Ecto neural progenitor cell (in vitro differentiated cells): ENCODE measurements at places on chromosomes 16 and 17.

- no peak for DNase-seq
These were observed 317.7 kb upstream of the TBX2 start for GRCh38 chr17:61081959-61082358.

DNA sequence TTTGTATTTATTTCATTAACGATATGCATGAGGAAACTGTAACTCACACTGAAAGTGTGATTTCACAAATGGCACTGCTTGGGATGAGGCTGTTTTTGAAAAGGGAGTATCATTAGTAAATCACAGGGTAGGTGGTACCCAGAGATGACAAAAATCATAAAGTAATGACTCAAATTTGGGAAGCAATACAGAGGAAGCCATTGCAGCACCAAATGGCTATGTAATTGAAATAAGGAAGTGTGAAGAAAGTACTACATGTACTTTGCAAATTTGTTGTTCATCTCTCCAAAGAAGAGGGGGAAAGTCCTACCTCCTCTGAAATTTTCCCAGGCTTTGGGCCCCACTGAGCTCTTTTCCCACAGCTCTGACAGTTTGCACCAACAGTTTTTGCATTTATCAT, 12.3 kb upstream of the ABCC12 start:
- DNase-seq, result no peak

- peak; percentile 67 for DNase-seq
These were observed 209.9 kb downstream of the PRKCB start for GRCh38 chr16:24045641-24046040.

GRCh38 chr16:56269281-56269680, 78.0 kb downstream of the GNAO1 start:
- DNase-seq, result no peak

DNA sequence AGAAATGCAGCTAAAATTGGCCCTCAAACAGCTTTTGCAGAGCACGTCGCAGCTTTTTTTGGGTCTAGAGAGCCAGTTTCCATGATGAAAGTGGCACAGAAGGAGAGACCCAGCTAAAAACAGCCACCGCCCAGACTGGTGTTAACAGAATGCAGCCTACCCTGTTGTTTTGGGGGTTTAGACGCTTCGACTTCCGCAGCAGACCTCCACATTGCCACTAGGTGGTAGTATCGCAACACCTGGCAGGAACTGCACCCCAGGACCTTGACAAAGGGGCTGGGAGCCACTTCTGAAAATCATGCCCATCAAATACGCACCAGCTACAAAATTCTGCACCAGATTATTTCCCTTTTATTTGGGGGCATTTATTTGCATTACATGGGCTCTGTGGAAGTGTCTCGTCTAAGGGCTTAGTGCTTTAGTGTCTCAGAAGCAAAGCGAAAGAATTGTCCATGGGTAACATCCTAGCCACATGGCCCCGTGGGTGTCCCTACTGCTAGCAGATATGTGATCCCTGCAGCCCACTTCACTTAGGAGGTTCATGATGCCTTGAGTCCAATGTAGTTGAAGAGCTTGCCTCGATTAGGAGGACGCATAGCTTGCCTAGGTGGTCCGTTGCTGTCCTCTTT, 167.1 kb downstream of the HAPSTR1 start:
- DNase-seq, result peak; percentile 64

DNA sequence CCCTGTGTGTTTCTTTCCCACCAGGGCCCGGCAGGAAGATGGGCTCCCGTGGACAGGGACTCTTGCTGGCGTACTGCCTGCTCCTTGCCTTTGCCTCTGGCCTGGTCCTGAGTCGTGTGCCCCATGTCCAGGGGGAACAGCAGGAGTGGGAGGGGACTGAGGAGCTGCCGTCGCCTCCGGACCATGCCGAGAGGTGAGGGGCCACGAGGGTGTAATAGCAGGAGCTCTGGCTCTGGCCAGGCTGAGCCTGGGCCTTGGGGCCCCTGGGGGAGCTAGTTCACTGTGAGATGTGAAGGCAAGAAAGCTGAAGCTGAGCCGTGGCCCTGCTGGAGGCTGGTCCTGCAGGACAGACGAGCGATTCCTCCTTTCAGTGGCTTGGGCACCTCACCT, 20.0 kb downstream of the C1QTNF1 start:
- no peak for DNase-seq

- peak; percentile 50 for DNase-seq
These were observed 24.0 kb downstream of the PCTP start for GRCh38 chr17:55774846-55775271.

DNA sequence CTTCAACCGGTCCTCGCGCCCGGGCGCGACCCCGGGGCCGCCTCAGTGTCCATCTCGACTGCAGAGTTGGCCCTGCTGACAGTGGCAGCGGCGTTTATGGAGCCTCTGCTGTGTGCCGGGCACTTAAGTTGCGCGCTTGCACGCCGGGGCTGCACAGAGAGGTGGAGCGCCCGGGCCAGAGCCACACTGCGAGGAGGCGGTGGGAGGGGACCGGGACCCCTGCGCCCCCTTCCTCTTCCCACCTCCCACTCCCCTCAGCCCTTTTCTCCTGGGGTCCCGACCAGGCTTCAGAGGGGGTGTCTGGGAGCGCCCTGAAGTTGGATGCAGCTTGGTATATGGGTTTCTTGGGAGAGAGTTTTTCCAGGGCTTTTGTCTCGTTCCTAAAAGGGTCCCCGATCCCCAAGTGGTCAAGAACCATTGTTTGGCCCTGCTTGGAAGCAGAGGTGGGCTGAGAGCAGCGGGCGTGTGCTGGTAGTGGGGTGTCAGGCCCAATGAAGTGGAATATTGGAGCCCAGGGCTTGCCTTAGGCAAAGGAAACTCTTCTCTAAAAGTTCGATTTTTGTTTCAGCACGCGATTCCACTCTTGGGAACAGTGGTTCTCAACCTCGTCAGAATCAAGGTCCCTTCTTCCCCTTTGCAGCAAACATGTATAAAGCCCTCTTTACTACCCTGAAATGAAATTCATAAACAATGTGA, 605 bp downstream of the MRTFB start:
- no peak for DNase-seq

GRCh38 chr17:38660097-38661025, 14.4 kb downstream of the EPOP start:
- no peak for DNase-seq

GRCh38 chr16:89602952-89603590, 10.4 kb upstream of the DPEP1 start:
- DNase-seq, result no peak

DNA sequence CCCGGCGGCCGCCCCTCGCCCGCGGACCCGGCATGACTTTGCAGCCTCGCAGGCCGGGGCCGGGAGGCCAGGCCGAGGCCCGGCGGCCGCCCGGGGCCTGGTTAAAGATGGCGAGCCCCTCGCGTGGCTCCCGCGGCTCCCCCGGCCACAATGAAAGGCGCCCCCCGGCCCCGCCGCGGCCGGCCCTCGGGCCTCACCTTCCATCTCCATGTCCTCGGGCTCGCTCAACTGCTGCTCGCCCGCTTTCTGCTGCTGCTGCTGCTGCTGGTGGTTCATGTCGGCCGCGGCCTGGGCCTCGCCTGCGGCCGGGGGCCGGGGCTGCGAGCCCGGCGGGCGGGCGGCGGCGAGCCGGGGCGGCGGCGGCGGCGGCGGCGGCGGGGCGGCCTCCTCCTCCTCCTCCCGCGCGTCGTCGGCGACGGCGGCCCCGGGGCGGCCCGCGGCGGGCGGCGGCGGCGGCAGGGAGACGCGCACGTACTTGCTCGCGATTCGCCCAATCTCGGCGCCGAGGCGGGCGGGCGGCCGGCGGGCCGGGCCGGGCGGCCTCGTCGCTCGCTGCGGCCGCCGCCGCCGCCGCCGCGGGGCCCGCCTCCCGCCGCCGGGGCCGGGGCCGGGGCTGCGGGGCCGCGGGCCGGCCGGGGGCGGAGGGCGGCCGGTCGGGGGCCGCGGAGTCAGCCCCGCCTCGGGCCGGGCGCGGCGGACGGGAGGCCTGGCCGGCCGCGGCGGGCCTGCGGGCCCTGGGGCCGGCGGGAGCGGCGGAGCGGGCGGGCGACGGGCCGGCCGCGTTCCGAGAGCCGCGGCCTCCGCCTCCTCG, 491 bp downstream of the USP7 start:
- no peak for DNase-seq

DNA sequence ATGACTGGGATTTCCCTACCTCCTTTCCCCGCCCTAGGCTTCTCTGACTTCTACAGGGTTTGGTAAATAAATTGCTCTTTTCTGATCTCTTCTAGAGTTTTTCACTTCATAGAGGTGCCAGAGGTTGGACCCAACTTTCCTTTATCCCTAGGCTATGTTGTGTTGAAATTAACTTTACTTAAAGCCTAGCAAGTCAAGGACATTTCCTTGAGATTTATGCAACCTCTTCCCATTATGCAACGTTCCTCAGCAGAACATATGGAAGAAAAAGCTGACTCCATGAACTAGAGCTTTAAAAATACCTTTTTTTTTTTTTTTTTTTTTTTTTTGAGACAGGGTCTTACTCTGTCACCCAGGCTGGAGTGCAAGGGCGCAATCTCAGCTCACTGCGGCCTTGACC, 15.5 kb downstream of the MPO start:
- no peak for DNase-seq

DNA sequence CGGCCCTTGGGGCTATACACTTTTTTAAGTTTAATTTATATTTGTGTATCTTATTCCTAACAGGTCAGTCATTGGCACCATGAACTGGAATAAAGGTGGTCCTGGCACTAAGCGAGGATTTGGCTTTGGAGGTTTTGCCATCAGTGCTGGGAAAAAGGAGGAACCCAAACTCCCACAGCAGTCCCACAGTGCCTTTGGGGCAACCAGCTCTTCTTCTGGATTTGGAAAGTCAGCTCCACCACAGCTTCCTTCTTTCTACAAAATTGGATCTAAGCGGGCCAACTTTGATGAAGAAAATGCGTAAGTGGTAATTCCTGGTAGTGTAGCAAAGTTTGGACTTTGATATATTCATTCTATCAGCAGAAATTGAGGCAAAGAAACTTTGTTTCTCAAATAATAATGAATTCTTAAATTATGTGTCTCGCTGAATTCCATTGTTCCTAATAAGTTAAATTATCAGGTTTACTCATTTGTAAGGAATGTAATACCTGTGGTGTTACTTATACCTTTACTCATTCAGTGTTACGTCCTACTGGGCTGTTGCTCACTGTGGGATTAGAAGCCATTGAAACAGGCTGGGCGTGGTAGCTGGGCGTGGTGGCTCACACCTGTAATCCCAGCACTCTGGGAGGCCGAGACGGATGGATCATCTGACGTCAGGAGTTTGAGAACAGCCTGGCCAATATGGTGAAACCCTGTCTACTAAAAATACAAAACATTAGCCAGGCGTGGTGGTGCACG, 13.2 kb downstream of the DDX42 start:
- no peak for DNase-seq

- DNase-seq, result peak; percentile 49
These were observed 4.4 kb downstream of the WFIKKN2 start for GRCh38 chr17:50839591-50840310.

DNA sequence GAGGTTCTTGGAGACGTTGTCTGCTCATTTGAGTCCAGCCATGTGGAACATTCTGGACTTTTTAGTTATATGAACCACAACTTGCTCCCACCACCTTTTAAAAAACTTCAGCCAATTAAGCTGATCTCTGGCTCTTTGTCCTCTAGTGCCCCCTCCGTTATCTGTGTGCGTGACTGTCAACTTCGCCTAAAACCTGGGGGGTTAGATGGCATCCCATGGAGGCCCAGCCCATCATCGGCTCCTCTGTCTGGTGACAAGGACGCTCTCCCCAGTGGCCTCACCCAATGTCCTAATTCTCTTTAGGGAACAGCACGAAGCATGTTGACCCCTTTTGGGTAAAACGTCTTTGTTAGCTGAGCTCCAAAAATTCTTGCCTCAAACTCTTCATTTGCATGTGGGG, 341.0 kb upstream of the TNRC6C start:
- no peak for DNase-seq

- DNase-seq, result peak; percentile 67
These were observed at the start of gene NPTX1 for GRCh38 chr17:80475910-80476876. Gene NPTX1, minus strand, starts transcription at chr17:80476607. Its CDS starts 161 bp downstream, at chr17:80476446.

- no peak for DNase-seq
These were observed 2.1 kb downstream of the KRT33B start for GRCh38 chr17:41367426-41368075.

DNA sequence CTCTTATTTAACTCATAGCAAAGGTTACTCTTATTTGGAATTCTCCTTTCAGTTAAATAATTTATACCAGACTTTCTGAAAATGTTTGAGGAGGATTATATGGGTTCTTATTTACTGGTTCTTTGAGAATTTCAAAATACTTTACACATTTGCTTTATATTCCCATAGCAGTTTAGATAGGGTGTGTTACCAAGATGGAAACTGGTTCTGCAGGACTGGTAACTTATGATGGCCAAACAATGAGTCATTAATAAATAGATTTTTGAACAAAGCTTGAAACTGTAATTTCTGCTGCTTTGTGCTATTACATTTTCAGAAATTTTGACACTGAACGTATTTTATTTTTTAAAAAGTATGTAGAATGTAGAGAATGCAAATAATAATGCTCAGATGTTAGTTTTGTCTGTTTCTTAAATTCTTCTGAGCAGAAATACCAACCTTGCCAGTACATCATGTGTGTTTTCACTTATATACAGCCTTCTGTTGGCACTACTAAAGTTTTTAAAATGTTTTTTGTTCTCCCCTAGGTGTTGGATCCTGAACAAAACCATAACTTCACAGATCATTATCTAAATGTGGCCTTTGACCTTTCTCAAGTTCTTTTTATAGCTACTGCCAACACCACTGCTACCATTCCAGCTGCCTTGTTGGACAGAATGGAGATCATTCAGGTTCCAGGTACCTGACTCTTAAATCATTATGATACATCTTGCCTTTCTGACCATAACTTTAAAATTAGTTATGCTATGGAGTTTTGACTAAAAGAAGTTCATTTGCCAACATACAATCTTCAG, 48.3 kb upstream of the ABCC11 start:
- DNase-seq, result no peak

DNA sequence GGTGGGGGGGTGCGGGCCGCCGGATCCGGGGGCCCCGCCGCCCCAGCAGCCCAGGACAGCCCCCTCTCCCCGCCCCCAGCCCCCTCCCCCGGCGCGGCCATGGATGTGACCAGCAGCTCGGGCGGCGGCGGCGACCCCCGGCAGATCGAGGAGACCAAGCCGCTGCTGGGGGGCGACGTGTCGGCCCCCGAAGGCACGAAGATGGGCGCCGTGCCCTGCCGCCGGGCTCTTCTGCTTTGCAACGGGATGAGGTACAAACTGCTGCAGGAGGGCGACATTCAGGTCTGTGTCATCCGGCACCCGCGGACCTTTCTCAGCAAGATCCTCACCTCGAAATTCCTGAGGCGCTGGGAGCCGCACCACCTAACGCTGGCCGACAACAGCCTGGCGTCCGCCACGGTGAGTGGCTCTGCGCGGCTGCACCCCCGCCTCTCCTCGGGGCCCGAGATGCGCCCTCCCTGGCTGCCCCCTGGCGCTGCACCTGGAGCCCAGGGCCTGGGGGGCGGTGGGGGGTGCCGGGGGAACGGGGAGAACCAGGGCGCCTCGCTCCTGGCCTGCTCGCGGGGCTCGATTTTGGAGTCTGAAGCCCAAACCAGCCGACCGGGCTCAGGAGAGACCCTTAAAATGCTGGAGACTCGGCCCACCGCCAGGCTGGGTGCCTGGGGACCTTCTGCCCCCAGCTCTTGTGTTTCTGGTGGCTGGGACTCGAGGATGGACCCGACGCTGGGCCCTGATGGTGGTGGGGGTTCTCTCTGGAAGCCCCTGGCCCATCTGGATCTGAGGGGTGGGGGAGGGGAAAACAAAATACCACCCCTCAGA, 744 bp downstream of the CMIP start:
- peak; percentile 62 for DNase-seq

GRCh38 chr17:18045691-18046350, 6.6 kb downstream of the GID4 start:
- DNase-seq, result no peak

- DNase-seq, result no peak
These were observed 6.3 kb downstream of the NOL3 start for GRCh38 chr16:67176662-67177061.
